ENCODE measurements at places on chromosomes 16 and 17.

DNA sequence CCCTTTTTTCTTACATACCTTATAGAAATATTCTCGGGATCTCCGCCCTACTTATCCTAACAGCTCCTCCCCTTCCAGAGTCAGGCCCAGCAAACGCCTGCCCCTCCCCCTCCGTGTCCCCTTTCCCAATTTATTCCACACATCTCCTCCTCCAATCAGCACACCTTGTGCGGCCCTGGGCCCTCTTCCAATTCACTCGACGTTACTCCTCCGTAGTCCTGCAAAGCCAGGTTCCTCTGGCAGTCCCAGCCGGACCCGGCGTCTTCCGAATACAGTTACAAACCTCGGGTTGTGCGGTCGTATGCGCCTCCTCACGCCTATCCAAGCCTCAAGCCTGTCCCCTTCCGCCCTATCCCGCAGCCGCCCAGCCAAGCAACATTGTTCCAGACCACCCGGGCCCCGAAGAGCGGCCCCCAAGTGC is 677 bp downstream of the CBX1 start:
- no peak for DNase-seq

DNA sequence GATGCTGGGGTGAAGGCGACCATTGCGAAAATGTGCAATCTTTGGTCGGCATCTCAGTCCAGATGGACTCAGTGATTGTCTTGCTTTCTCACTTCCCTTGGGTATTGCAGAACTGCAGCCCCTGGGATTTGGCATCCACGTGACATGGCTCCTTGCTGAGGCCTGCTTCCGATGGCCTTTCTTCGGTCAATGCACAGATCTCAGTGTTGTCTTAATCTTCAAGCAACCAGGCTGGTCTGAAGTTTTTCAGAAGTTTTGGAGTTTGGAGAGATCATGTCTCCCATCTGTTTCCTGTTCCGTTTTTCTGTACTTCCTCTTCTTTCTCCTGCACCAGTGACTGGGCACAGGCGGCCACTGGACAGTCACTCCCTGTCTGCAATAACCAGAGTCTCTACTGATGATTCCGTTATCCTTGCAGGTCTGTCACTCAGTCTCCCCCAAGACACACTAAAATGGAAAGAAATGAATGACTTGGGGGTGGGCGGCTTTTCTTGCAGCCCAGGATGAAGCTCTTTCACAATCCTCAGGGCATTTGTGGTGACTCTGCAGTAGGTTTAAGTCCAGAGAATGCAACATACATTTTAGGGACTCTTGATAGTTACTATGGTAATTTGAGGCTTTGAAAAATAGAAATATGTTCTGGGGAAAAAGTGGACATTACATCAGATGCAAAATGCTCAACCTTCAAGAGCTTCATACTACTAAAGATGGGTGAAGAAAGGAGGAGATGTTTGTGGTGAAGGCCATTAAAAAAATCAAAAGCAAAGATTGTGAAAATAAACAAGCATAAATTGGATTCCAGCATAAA is 106.3 kb upstream of the ZFHX3 start:
- DNase-seq = no peak

DNA sequence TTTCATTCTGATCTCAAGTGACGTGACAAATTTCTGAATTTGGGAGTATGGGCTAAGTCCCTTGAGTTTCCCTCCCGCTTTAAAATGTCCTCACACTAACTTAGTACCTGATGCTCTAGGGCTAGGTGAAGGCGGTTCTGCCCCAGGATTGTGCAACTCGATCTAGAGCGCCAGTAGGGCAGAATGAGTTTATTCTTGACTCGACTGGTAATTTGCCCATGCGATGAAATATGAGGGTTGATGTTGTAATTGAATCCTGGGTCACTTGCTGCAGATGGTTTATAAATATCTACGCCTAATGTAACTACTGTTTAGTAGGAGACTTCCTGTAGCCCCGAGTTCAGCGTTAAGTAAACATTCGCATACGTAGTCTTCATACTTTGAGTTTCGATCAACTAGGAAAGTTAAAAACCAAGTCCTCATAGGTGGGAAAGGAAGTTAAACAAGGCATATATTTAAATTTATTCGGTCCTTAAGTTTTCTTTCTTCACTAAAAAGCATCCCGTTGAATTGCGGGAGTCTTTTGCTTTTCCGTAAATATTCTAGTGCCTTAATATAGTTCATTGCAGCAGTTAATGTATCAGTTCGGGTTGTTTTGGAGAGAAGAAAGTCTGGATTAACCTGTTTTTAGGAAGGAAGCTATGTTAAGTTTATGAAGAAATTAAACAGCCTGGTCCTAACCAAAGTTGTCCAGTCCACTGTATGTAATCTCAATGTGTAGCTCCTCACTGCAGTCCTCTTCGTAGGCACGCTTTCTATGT is 1.6 kb downstream of the CTCF start:
- DNase-seq = peak; percentile 74

- no peak for DNase-seq
These were observed 624.3 kb upstream of the SOX9 start for GRCh38 chr17:71496552-71496951.

- DNase-seq = no peak
These were observed 10.2 kb downstream of the PRR29 start for GRCh38 chr17:64008346-64008745.

GRCh38 chr16:87407511-87408112 is 15.5 kb downstream of the MAP1LC3B start:
- no peak for DNase-seq

GRCh38 chr17:50318501-50319285 is 27.2 kb upstream of the XYLT2 start:
- peak; percentile 39 for DNase-seq

DNA sequence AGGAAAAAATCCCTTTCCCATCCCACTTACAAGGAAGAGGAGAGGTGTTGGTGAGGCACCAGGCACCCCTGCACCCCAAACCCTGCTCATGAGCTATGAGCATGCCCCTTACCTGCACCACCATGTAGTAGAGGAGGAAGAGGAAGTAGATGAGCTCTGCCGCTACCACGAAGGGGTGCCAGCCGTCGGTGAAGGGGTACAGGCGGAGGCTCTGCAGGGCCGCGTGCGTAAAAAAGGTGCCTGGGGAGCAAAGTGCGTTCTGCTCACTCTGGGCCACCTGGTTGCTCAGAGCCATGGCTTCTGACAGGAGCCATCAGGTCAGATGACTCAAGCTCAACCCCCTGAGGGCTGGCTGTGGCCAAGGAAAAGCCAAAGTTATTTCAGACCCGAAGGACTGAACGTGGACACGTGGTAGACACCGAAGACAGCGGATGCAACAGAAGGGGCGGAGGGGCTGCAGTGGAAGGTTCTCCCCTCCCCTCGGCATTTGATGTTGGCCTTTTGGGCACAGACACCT is 25.3 kb upstream of the GCSH start:
- DNase-seq = no peak

DNA sequence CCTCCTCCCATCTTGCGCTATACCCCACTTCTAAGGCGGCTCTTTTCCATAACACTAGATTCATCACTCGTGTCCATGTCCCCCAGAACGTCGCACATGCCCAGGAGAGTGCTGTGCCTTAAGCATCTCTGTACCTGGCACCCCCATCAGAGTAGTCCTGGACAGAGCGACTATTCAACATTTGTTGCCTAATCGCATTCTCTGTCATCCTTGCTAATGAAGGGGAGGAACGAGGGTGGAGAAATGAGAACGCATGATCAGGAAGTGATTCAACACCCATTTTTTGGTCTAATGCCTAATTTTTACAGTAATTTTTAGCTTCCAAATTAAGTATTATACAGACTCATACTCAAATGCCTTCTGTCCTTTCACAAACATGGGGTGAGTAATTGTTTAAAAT is 53.2 kb downstream of the SLC39A11 start:
- no peak for DNase-seq

DNA sequence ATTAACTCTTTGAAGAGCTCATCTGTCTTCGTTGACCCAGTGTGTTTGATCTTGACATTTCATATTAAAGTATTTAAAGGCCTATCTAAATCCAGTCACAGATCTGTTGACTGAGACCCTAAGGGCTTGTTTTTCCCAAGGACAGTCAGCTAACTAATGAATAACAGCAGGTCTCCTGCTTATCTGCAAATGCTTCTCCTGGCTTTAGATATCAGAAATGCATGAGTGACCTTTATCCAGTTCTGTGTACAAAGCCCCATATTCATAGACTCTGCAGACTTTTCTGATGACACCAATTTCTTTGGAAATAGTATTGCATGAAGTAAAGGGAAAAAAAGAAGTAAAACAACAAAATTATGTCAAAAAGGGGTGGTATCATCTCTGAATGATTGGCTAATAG is 70.3 kb downstream of the YPEL2 start:
- DNase-seq = no peak

DNA sequence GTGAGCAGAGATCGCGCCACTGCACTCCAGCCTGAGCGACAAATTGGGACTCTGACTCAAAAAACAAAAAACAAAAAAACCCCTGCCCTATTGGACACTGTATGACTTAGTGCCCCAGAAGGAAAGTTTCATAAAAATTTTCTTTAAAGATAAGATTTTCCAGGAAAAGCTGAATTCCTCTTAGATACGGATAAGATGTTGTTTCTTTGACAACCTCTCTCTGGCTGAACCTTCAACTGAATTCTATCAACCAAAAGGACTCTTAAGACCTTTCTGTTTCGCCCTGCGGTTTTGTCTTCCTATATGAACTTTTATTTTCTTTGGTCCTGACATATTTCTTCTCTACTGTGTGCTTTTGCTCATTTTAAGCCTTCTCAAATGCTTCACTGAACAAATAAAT is 35.8 kb downstream of the CPPED1 start:
- no peak for DNase-seq

DNA sequence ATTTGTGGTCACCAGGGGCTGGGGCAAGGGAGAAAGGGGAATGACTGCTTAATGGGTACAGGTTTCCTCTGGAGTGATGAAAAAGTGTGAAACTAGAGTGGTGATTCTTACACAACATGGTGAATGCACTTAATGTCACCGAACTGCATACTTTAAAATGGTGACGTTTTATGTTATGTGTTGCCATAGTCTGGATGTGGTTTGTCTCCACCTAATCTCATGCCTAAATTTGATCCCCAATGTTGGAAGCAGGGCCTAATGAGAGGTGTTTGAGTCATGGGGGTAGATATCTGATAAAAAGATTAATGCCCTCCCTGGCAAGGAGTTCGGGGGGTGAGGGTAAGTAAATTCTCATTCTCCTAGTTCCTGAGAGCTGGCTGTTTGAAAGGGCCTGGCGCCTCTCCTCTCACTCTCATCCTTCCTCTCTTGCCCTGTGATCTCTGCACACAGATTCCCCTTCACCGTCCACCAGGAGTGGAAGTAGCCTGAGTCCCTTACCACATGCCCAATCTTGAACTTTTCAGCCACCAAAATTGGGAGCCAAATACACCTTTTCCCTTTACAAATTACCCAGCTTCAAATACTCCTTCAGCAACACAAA is 15.3 kb downstream of the XPO6 start:
- DNase-seq = no peak

- no peak for DNase-seq
These were observed 33.6 kb downstream of the PIGL start for GRCh38 chr17:16250635-16251034.

DNA sequence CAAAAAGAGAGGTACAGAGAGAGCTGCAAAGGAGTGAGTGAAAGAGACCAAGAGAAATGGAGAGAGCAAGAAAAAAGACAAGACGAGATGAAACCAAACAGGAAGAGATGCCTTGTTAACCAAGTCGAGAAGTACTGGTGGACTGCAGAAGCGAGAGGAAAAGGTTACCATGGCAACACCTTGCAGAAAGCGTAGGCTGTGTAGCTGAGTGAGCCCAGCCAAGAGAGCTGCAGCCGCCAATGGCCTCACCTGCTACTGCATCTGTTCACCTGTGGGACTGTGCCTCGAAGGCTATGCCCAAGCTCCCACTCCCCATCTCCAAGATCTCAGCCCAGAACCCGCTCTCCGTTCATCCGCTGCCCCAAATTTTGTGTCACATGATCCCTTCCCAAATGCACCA is 161.3 kb downstream of the SLC39A11 start:
- DNase-seq = no peak

- no peak for DNase-seq
These were observed 43.4 kb downstream of the MYOCD start for GRCh38 chr17:12709063-12709462.

- no peak for DNase-seq
These were observed 21.8 kb downstream of the PEMT start for GRCh38 chr17:17569691-17570090.

- no peak for DNase-seq
These were observed 27.8 kb upstream of the MGAT5B start for GRCh38 chr17:76840443-76840767.

DNA sequence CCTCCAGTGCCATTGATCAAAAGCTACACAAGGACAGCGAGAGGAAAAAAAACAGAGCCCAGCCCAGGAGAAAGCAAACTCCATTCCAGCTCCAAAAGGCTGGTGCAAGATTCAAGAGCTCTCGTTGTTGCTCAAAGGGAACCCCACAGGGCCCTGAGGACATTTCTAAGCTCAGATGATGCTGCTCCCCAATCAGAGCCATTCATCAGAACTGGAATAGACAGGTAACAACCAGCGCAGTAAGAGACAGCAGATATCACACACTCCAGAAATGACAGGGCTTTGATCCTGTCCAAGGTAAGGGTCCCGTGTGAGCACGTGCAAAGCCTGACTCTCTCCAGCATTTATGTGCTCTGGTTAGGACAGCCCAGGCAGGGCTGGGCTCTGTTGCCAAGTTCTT is 20.1 kb downstream of the PMP22 start:
- DNase-seq = no peak

- DNase-seq = no peak
These were observed 2.3 kb upstream of the CBX4 start for GRCh38 chr17:79841369-79842135.

DNA sequence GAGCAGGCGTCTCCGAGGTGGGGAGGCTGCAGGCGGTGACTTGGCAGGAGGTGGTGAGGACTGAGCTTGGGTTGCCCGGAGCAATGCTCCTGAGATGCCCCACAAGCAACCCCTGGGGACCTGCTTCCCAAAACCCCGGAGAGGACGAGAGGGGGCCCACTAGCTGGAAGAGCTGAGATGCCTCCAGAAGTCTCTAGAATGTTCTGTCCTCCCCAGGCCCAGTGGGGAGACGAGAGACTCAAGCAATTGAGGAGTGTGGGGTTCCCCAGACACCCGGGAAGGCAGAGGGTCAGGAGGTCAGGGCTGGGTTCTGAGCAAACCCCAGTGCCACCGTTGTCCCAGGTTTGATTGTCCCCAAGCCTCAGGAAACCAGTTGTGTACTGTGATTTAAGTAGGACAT is 21.2 kb upstream of the ATP2C2 start:
- DNase-seq = no peak

- no peak for DNase-seq
These were observed 78.4 kb downstream of the KATNIP start for GRCh38 chr16:27628241-27628942.

GRCh38 chr17:7403727-7403976 is 245 bp downstream of the TMEM256 start:
- no peak for DNase-seq

- DNase-seq = peak; percentile 83
These were observed 57.3 kb upstream of the CCL1 start for GRCh38 chr17:34420254-34420766.

GRCh38 chr17:15278380-15278779 is 13.3 kb upstream of the PMP22 start:
- DNase-seq = no peak

DNA sequence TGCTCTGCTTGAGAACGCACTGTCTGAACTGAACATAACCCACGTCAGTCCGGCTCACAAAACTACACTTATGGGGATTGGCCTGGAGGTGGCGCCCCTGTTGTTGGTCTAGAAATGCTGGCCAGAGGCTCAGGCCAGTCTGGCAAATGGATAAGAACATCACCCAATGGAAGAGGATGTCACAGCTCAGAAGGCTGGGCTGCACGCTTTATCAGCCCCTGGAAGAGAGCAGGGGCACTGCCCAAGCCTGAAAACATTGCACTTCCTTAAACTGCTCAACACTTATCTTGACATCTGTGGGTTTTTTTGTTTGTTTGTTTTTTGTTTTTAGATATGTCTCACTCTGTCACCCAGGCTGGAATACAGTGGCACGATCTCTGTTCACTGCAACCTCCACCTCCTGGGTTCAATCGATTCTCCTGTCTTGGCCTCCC is 24.8 kb upstream of the BPTF start:
- DNase-seq = peak; percentile 78
